ENCODE measurements at places on chromosomes 13 and 19. TPM values are rescaled to one million over a fixed set of nuclear protein-coding genes. Genes with fewer than 3 reads are reported as not detected.

Gene S1PR4
- not detected for total RNA-seq

Gene PROZ
- total RNA-seq = not detected

Gene SIGLEC9
- not detected for total RNA-seq

Gene CGB8
- total RNA-seq = not detected

Gene ATXN8OS
- total RNA-seq = not detected

Gene SELENOV
- total RNA-seq = 3.1 TPM

Gene HPN
- total RNA-seq = 13.9 TPM

Gene CNN1
- total RNA-seq = 24.1 TPM

Gene CALR3
- total RNA-seq = 0.52 TPM

Gene CGB7
- not detected for total RNA-seq

Gene ZNF329
- total RNA-seq = 9.1 TPM

Gene ZNF90
- 3.5 TPM for total RNA-seq

Gene GZMM
- 0.38 TPM for total RNA-seq

Gene CACNG8
- 0.59 TPM for total RNA-seq

Gene SMIM24
- total RNA-seq = 6.0 TPM

Measured in H7 (cell line).